ENCODE measurements at places on chromosomes 1 and 21. TPM values are rescaled to one million over a fixed set of nuclear protein-coding genes. Genes with fewer than 3 reads are reported as not detected.

Gene BEND5
- total RNA-seq = not detected

Gene KLHDC7A
- total RNA-seq = 1.4 TPM

Gene APCS
- total RNA-seq = not detected

Gene ANXA9
- total RNA-seq = 0.92 TPM

Gene RPTN
- total RNA-seq = not detected

Gene SLC39A1
- total RNA-seq = 161 TPM

Gene DMRTA2
- 0.26 TPM for total RNA-seq

Gene CD52
- total RNA-seq = not detected

Gene FAAH
- 0.81 TPM for total RNA-seq

Gene AGPAT3
- 26.5 TPM for total RNA-seq

Gene FGR
- total RNA-seq = not detected

All from A549 treated with Mapracorat at 1 μM for 4 hours (cell line).